ENCODE measurements at places on chromosomes 3 and 15.

GRCh38 chr3:42195879-42196330, 70.1 kb downstream of the CCK start:
- DNase-seq: peak; percentile 82

GRCh38 chr3:177942911-177943310, 593.3 kb upstream of the KCNMB2 start:
- DNase-seq: no peak

GRCh38 chr15:58396181-58396580, 35.6 kb upstream of the LIPC start:
- no peak for DNase-seq

- DNase-seq: no peak
Measured at GRCh38 chr15:44780608-44781007, 44.3 kb downstream of the TRIM69 start.

- DNase-seq: no peak
Measured at GRCh38 chr3:128385080-128385832, 81.4 kb downstream of the DNAJB8 start.

All from GM13977 (cell line).